NCI-H460 (cell line): ENCODE measurements at places on chromosomes 1 and 21.

DNA sequence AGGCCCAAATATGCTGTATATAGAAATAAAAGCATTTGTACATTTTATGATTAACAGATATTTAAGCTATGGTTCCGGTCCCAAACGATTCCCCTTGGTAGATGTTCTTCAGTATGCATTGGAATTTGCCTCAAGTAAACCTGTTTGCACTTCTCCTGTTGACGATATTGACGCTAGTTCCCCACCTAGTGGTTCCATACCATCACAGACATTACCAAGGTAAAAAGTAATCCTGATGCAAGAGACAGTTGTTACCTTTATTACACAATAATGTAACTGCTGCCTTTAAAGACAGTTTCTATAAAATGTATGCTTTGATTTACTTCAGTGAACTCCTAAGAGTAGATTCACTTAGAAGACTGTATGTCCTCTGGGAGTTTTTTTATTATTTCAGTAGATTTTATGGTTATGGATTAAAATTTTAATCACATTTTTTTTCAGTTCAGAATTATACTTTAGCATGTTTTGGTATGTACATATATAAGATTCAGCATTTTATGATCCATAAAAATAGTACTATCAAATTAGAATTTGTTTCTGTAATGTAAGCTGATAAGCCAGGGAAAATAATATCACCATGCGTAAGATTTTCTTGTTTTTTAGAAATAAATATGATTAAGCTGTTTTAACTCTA lies 96.5 kb downstream of the USP25 start:
- DNase-seq = peak; percentile 53

- DNase-seq = no peak
Measured at GRCh38 chr1:157238585-157238984, 100.4 kb upstream of the ETV3 start.

- DNase-seq = no peak
Measured at GRCh38 chr1:11169202-11169601, 20.0 kb upstream of the ANGPTL7 start.

DNA sequence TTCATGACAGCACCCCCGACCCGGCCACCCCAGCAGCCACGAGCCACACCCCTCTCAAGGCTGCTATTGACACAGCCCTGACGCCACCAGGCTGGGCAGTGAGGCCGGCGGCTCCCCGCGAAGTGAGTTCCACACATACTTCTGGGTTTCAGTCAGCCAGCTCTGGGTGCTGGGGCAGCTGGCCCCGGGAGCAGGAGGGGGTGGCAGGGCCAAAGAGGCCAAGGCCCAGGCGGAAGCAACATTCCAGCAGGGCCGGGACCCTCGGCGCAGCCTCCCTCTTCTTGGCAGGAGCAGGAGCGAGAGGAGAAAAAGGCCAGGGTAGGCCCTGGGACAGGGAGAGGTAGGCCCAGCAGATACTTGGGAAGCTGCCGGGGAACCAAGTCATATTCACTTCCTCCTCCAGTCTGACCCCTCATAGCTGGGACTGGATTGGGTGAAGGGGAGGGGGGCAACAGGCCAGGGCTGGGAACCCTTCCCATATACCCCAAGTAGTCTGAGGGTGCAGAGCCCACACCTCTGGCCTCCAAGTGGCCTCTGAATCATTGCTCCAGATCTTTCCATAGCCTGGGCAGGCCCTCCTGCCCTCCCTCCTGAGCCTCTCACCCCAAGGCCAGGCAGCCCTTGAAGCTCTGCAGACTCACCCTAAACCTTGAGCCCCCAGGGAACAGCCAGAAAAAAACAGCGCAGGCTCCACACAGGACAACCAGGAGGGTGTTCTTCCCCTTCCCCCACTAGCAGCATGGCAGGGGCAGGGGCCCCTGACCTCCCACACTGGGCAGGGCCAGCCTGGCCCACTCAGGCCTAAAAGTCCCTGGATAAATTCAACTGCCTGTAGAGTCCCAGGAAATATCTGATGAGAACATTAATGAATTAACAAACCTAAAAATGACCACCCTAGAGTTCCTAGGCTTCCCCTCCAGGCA lies 5.7 kb downstream of the HSPG2 start:
- DNase-seq = peak; percentile 56

GRCh38 chr1:201092738-201093137 lies 19.5 kb downstream of the CACNA1S start:
- no peak for DNase-seq

DNA sequence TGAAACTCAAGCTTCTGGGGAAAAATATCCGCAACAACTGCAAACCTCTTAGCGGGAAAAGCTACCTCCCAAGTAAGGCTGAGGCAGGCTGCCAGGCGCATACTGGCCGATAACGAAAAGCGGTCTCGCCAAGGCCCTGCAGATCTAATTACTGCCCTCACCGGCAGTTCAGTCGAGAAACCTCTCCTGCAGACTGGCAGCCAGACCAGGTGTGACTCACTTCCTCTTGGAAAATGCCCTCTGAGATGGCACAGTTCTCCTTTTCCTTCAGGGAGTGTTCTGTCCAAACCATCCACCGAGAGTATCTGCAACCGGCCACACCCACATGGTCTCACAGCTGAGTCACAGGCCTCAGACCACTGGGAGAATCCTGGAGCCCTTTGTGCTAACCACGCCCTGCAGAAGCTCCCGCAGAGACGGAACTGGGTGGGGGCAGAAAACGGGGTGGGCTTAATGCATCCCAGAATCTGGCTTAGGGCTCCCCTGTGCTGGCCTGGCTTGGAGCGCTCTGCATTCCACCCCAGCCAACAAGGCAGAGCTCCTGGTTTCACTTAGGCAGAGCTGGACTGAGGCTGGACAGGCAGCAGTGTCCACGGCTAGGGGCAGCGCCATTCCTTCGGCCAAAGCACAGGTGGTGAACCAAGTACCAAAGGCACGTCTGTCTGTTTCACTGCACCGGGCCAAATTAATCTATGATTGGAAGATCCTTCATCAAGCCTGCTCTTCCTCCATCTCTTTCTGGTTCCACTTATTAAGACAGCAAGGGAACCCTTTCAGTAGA lies 1.2 kb downstream of the S100A10 start:
- DNase-seq = peak; percentile 98

DNA sequence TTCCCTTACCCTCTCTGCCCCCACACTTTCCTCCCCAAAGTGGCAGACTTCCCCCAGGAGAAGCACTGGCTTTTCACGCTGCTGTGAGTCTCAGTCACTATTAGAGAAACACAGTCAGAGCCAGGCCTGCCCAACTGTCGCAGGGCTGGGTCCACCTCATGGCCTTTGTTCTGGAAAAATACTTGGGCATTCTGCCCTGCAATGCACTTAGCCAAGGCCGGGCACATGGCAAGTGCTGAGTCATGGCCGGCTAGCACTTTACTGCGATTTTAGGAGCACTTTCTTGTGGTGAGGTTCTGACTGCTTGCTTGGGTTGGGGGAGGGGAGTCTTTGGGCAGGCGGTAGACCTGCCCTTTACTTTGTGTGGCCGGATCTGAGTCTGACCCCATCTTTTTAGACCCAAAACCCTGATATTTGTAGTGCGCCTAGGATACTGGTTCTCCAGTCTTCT lies 7.7 kb downstream of the EPHX1 start:
- peak; percentile 99 for DNase-seq

DNA sequence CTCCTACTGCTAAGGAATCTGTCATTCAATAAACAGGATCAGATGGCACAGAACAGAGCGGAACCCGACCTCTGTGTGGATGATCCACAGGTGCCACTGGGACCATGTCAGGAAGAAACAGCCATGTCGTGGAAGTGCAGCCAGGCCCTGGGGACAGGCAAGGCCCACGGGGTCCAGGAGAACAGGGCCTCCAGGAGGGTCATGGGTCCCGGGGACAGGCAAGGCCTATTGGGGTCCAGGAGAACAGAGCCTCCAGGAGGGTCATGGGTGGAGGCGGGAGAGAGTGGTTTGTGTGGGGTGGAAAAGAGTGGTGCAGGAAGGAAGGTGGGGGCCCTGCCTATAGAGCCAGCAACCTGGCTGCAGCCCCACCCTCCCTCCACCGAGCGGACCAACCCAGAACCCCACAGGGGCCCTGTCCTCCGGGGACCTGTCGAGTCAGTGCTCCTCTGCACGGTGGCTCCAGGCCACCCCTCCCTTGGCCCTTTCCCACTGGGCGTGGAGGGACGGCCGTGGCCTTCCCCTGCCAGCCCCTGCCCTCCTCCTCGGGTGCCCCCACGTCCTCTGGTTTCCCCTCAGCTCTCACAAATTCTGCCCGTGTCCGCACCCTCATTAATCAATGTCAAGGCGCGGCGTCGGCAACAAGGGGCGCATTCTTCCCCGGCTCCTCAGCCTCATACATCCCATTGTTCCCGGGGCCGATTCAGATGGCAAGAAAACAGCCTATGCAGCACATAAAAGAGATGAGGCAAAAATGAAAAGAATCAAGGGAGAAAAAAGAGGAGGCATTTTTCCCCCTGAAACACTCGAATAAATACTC lies 146.4 kb downstream of the PRDM16 start:
- no peak for DNase-seq

- no peak for DNase-seq
Measured at GRCh38 chr21:41168391-41169257, 664 bp downstream of the BACE2 start.

DNA sequence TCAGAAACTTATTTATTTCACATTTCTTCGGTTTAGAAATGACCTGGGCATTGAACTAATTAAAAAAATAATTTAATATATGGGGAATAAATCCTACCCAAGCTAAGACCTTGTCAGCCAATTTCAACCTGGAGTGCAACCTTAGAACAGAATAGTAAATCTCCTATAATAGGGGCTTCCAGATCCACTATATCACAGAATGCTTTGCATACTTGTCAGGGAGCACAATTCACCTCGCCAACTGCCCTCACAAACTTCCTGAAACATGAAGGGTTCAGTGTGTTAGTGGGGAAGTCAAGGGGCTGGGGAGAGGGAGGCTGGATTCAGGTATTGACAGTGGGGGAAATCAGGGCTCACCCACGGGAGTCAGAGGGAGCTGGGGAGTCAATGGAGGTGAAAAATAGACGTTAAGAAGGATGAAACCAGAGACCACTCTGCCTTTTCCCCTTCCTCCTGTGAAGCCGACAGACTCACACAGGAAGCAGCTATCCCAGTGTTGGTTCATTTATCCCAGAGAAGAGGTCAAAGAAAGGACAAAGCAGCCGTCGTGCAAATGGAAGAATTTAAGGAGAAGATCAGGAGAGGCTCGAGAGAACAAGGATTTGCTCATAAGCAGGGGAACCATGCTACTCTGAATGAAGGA lies 453.3 kb downstream of the NUF2 start:
- no peak for DNase-seq

- no peak for DNase-seq
Measured at GRCh38 chr21:37503848-37504467, 137.4 kb downstream of the DYRK1A start.

GRCh38 chr1:198220428-198220827 lies 63.6 kb downstream of the NEK7 start:
- peak; percentile 77 for DNase-seq

DNA sequence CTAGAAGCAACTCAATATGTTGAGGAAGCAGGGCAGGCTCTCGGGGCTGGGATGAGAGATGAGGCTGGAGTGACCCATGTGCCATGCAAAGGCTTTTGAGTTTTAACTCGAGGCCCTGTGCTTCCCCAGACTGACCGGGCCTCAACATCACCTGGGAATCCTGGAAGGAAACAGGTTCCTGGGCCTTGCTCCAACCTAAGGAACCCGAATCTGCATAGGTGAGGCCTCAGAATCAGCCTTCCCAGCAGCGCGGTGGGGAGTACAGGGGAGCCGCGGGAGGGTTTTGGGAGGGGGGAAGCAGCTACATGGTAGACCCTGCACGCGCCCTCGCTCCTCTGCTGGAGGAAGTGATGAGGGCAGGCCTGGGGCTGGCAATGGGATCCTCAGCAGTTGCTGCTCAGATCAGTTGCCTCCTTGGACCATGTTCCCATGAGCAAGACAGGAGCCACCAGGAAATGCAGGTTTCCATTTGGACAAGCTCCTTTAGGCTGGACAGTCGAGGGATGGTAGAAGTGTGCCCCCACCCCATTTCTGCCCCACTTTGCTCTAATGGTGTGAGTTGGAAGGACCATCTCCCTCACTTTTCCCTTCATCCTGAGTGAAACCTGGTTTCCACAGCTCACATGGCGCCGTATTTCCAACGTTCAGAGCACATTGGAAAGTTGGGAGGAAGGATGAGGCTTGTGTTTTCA lies 4.5 kb upstream of the KIAA1614 start:
- DNase-seq = no peak

- DNase-seq = peak; percentile 49
Measured at GRCh38 chr1:203338335-203339036, 12.4 kb downstream of the FMOD start.

GRCh38 chr1:1432951-1433803 lies 2.3 kb upstream of the VWA1 start:
- DNase-seq = no peak

- DNase-seq = no peak
Measured at GRCh38 chr1:59414406-59415133, 117.7 kb downstream of the FGGY start.

DNA sequence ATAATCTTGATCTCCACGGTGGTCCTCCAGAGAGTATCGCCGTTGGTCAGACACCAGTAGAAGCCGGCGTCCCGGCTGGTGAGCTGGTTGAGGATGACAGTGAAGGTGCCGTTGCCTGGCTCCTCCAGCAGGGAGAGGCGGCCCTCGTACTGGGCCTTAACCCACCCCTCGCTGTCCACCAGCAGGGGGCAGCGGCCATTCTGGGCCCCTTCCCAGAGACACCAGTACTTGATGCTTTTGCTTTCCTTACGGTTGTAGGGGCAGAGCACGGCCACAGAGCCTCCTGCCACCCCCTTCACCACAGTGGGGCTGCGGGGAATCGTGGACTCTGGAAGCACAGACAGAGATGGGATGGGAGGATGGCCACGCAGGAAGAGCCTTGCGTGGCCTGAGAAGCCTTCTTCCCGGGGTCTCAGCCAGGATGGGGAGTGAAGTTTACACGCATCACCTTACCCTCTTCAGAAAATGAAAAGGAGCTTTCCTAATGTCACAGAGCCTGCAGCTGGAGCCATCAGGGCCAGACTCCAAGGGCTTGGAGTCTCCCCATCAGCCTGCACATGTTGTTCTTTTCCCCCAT lies 10.7 kb downstream of the PIGR start:
- no peak for DNase-seq

DNA sequence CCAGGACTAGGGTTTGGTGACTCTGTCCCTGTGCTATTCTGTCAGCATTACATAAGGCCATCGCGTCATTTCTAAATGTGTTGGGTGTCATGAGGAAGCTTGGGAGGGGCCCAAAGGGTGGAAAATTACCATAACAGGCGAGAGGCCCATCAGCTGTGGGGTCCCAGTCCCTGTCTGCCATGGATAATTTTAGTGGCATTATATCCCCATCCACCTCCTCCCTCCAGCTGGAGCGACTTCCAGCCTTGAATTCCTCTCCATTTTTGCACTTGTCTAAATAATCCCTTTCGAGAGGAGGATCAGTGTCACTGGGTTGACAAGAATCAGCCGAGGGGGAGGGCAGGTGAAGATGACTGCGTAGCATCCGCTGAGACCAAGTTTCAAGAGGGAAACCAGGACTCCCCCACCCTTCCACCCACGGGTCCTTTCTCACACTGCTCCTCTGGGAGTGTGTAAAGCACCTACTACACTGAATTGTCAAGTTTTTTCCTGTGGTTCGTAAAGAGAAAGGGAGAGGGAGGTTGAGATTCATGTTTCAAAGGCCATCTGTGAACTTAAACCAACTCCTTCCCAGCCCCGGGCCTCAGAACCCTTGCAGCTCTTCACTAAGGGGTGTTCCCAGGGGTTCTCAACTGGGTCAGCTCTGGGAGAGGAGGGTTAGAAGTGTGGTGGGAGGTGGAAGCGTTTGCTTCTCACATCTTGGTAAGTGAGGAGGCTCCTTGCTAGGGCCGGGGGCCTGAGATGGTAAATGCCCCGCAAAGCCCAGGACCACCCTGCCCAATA lies 29.2 kb downstream of the VASH2 start:
- DNase-seq = no peak

- DNase-seq = no peak
Measured at GRCh38 chr1:201525193-201525778, 13.6 kb upstream of the NAV1 start.
